ENCODE measurements at places on chromosomes 1 and 21.

GRCh38 chr1:33191731-33192275 lies 10.0 kb upstream of the TRIM62 start:
- no peaks in the 10 kb centered on the region for H3K4me1 ChIP-seq
- H3K4me3 ChIP-seq, result no peak overlapping the region
- H3K36me3 ChIP-seq, result no peaks in the 10 kb centered on the region
- no peak for DNase-seq
- H3K27me3 ChIP-seq, result peaks cover 22% of the 10 kb centered on the region

- H3K4me1 ChIP-seq, result no peaks in the 10 kb centered on the region
- no peak for DNase-seq
- no peaks in the 10 kb centered on the region for H3K27me3 ChIP-seq
- no peak overlapping the region for H3K4me3 ChIP-seq
Measured at GRCh38 chr1:30241681-30242080, 481.7 kb downstream of the MATN1 start.

GRCh38 chr1:99657213-99658030 lies 11.5 kb downstream of the PALMD start:
- peaks cover 4% of the 10 kb centered on the region for H3K36me3 ChIP-seq
- H3K27me3 ChIP-seq, result no peaks in the 10 kb centered on the region

GRCh38 chr1:194535369-194535768 lies 1349.0 kb upstream of the B3GALT2 start:
- H3K4me3 ChIP-seq, result no peak overlapping the region
- H3K27ac ChIP-seq, result no peak overlapping the region
- peaks cover 6% of the 10 kb centered on the region for H3K36me3 ChIP-seq
- no peak for DNase-seq
- H3K27me3 ChIP-seq, result no peaks in the 10 kb centered on the region
- H3K4me1 ChIP-seq, result peaks cover 5% of the 10 kb centered on the region

DNA sequence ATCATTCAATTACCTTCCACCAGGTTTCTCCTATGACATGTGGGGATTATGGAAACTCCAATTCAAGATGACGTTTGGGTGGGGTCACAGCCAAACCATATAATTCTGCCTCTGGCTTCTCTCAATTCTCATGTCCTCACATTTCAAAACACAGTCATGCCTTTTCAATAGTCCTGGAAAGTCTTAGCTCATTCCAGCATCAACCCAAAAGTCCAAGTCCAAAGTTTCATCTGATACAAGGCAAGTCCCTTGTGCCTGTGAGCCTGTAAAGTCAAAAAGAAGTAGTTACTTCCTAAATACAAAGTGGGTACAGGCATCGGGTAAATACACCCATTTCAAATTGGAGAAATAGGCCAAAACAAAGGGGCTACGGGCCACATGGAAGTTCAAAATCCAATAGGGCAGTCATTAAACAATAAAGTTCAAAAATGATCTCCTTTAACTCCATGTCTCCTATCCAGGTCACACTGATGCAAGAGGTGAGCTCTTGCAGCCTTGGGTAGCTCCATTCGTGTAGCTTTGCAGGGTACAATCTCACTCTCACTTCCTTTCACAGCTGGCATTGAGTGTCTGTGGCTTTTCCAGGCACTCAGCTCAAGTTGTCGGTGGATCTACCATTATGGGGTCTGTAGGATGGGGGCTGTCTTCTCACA lies 112.9 kb downstream of the FCRL5 start:
- H3K4me1 ChIP-seq, result no peaks in the 10 kb centered on the region
- H3K27ac ChIP-seq, result no peak overlapping the region
- H3K27me3 ChIP-seq, result peaks cover 8% of the 10 kb centered on the region
- H3K4me3 ChIP-seq, result no peak overlapping the region

- H3K27ac ChIP-seq, result no peak overlapping the region
- no peaks in the 10 kb centered on the region for H3K36me3 ChIP-seq
- no peak for DNase-seq
- H3K27me3 ChIP-seq, result no peaks in the 10 kb centered on the region
- H3K4me1 ChIP-seq, result no peaks in the 10 kb centered on the region
Measured at GRCh38 chr1:95146637-95147036, 29.5 kb downstream of the TLCD4 start.
